ENCODE measurements at places on chromosomes 1 and 21. TPM values are rescaled to one million over a fixed set of nuclear protein-coding genes. Genes with fewer than 3 reads are reported as not detected.

The KCNK2 gene
- total RNA-seq = not detected

The SLC50A1 gene
- 57.2 TPM for total RNA-seq

The CD2 gene
- total RNA-seq = not detected

The SPRR5 gene
- total RNA-seq = not detected

The PTGFRN gene
- 121 TPM for total RNA-seq

The RORC gene
- total RNA-seq = 0.16 TPM

The CD1B gene
- not detected for total RNA-seq

The FAM177B gene
- not detected for total RNA-seq

The PTPRC gene
- total RNA-seq = not detected

The NTNG1 gene
- 0.31 TPM for total RNA-seq

The C1orf226 gene
- total RNA-seq = 0.08 TPM

The KPRP gene
- 0.04 TPM for total RNA-seq

The CELA2B gene
- total RNA-seq = not detected

The NUF2 gene
- total RNA-seq = 26.8 TPM

The SPRR2B gene
- not detected for total RNA-seq

The CXADR gene
- 11.7 TPM for total RNA-seq

The AVPR1B gene
- total RNA-seq = not detected

The ADAMTS4 gene
- 1.5 TPM for total RNA-seq

The NID1 gene
- total RNA-seq = 8.4 TPM

The LRRC40 gene
- 17.6 TPM for total RNA-seq

The SYT2 gene
- total RNA-seq = under 0.01 TPM

The SPATA46 gene
- not detected for total RNA-seq

The WDR64 gene
- not detected for total RNA-seq

The PDC gene
- not detected for total RNA-seq

The THEMIS2 gene
- 3.6 TPM for total RNA-seq

The UTS2 gene
- not detected for total RNA-seq

The SELP gene
- not detected for total RNA-seq

The OR2L8 gene
- total RNA-seq = not detected

The SLC5A9 gene
- not detected for total RNA-seq

The KCNH1 gene
- not detected for total RNA-seq

The CFHR3 gene
- total RNA-seq = not detected

The SLC45A1 gene
- total RNA-seq = not detected

The CLEC20A gene
- total RNA-seq = not detected

The F13B gene
- not detected for total RNA-seq

All from hair follicular keratinocyte (primary cell).